Muscle of arm (tissue), 14 donors: ENCODE measurements at places on chromosomes 3 and 15.

GRCh38 chr15:92073044-92073785, 219.7 kb downstream of the SLCO3A1 start:
- DNase-seq, result no peak

GRCh38 chr3:161548301-161548700, 51.7 kb downstream of the OTOL1 start:
- DNase-seq, result peak; percentile 66

DNA sequence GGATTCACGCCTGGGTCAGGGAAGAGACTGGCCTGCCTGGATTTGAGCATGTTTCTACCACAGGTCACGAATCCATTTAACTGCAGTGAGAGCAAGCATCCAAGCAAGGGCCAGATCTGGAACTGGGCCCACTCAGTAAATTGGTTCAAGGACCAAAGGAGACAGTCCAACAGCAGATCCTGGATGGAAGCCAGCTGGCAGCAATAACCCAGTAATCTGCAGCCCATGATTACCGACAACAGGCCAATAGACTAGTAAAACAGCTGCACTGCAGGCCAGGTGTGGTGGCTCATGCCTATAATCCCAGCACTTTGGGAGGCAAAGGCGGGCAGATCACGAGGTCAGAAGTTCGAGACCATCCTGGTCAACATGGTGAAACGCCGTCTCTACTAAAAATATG, 11.8 kb downstream of the SAMD7 start:
- peak; percentile 24 for DNase-seq

GRCh38 chr3:106345353-106346027, 476.7 kb upstream of the CBLB start:
- no peak for DNase-seq

DNA sequence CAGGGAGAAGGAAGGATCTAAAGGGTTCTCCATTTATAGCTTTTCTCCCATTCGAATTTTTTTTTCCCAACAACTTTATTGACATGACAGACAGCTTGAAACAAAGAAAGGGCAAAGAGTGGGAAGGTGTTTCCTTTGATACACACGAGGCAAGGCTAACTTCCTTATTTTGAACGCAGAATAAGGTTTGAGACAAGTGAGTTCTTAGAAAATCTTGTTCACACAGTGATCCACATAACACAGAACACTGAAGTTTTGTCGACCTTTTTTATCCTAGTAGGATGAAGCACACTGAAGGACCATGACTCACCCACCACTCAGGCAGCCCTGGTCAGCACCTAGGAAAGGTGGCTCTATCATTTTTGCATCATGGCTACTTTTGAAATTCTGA, 425.8 kb upstream of the MDFIC2 start:
- no peak for DNase-seq

GRCh38 chr15:74265046-74265639, 29.0 kb downstream of the CCDC33 start:
- no peak for DNase-seq

GRCh38 chr3:65534805-65535204, 503.9 kb downstream of the MAGI1 start:
- no peak for DNase-seq

DNA sequence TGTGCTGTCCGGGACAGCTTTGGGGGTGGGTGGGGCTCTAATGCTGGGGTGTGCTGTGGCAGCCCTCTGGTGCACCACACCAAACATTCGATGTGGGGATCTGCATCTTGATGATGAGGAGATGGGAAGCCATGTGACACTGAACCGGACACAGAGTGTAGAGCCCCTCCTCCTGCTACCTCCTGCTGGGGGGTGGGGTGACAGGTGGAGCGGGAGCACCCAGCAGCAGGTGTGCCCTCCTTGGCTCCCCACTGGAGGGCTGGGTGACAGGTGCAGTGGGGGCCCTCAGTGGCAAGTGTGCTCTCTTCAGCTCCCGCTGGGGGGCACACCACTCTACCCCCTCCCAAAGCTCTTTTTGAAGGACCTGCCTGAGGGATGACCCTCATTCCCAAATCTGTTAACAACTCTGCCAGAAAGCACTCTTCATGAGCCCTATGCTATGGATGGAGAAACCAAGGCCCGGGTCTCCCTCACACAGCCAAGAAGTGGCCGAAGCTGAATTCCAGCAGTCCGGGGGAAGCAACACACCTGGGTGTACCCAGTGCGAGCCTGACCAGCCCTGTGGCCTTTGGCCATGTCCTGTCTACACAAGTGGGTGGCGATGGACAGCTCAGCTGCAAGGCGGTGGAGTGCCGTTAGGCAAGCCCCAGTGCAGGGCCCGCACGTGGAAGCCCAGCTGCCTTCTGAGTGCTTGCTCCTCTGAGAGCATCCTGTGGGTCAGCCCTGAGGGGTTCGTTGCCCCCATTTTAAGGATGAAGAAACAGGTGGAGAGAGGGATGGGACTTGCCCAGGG, 609 bp upstream of the UROC1 start:
- no peak for DNase-seq

DNA sequence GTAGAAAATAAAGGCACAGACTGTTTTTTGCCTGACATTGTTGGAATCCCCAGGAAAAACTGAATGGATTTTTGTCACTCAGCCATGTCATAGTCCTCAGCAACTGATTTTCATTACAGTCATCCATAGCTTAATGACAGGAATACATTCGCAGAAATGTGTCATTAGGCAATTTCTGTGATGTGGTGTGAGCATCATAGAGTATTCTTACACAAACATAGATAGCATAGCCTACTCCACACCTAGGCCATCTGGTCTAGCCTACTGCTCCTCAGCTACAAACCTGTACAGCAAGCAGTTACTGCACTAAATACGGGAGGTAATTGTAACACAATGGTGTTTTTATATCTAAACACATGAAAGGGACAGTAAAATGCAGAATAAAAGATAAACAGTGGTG, 34.4 kb upstream of the FBN1 start:
- no peak for DNase-seq

DNA sequence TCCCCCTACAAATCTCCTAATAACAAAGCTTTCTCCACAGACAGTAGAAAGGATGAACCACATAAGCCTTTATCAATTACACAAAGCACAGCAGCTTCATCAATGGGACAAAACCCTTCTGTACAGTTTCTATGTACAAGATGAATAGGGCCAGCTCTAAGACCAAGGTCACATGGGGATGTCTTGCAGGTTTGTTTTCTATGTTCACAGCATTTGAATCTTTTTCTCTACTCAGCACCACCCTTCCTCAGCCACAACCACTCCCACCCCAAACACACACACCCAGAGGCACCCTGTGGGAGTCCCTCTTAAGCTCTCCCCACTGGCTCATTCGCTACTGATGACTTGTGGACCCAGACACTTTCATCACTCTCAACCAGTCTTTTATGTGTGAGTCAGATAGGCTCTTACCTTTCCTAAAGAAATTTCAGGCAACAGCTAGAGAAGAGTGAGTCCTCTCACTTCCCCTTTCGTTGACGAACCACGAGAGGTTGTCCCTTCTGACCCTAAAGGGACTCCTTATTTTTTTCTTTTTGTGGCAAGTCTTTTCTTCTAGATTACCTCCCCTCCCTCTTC, 57.9 kb downstream of the ARHGAP31 start:
- DNase-seq, result no peak

DNA sequence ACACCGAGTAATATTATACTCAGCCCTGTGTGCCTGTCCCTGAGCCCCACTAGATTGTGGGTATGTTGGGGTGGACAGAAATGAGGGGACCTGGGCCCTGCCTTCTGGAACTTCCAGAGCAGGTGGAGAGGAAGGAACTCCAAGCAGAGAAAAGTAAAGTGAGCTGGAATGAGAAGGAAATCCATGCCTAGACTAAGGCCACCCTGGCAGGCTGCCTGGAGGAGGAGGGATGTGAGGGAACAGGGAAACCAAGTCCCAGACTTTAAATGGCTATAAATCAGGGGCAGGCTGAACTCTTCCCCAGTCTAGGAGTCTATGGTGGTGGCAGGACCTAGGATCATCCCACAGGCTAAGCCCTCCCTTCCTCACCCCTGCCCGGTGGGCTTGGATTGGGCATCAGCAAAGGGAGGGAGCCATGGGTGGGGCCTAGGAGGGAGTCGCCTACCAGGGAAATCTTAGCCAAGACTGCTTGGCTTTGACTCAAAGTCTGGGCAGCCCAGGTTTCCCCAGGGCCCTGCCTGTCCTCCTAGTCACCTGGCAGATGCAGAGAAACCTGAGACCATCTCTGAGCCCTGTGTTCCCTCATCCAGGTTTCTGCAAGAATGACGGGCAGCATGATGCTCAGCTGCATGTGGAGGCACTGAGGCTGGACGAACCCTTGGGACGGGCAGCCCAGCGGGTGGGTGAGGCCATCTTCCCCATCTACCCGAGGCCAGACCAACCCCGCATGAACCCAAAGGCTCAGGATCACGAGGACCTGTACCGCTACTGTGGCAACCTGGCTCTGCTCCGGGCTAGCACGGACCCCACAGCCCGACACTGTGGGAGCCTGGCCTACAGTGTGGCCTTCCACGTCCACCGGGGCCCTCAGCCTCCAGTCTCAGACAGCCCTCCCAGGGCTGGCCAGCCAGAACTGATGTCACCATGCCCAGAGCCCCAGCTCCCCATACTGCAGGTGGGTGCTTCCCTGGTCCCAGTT, 15.6 kb upstream of the STRA6 start:
- DNase-seq, result no peak

- no peak for DNase-seq
Observed at GRCh38 chr15:73168487-73168886, 116.2 kb downstream of the NEO1 start.

GRCh38 chr3:36784138-36784635, 19.8 kb upstream of the DCLK3 start:
- peak; percentile 58 for DNase-seq

DNA sequence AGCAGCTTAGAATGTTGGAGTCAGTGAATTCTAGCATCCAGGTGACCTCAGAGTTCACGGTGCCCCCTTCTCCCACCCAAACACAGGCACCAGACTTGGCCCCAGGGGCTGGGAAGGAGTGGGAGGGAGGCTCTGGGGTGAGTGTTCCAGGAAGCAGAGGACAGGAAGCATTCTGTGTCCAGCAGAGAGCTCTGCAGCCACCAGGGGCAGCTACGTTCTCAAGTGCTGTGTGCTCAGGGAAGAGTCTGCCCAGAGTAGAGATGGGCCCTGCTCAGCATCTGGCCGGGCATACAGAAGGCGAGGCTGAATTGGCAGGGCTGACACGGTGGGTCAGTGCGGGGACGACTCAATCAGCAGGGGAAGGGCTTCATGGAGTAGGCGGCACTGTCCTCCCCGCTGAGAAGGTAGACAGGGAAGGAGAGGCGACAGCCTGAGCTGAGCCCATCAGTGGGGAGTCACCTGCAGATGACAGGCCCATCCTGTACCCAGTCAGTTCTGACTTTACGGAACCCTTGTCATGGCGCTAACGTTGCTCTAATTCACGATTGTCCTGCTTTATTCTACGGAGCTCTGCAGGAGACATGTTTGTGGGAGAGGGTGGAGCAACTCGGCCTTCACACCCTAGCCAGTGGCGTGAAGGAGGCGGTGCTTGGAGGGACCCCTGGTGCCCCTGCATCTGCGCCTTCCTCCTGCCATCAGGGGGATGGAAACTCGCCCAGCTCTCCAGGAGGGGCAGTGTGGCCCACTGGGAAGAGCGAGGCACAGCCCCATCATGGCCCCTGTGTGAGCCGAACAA, 82.2 kb downstream of the C3orf70 start:
- DNase-seq, result no peak

DNA sequence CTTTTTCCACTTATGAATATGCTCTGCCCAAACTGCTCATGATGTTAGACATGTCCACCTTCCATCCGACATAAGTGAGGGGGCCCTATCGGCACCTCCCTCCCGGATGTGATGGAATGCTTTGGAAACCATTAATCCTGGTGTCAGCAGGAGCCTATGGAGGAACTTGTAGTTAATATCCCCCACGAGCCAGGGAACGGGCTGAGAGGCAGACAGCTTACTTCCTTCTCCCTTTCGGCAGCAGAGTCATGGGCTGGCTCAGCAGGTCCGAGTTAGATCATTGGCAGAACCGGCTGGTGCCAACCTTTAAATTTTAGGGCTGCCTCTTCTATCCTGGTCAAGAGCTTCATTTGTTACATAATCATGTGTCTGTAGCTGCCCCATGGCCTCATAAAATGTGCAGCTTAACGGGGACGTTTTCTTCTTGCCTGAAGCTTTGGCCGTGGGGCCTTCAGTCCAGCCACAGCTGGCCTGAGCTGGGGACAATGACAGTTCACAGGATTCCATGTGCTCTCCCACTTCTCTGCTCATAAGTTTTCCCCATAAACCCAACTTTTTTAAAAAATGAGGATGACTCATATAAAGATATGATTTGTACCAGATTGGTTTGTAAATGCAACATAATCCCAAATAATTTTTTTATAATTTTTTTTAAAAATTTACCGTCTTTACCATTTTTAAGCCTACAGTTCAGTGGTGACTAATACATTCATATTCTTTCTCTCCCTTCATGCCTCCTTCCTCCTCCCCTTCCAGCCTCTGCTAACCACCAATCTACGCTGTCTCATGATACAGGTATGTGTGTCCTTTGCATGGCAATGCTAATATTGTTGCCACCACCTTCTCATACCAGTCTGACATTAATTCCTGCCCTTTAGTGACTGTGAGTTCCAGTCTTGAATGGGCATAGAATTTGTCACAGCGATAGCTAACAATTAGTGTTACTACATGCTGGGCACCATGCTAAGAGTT, 62.2 kb upstream of the RGMA start:
- DNase-seq, result no peak

- DNase-seq, result no peak
Observed at GRCh38 chr15:39543651-39544050, 37.2 kb upstream of the THBS1 start.

DNA sequence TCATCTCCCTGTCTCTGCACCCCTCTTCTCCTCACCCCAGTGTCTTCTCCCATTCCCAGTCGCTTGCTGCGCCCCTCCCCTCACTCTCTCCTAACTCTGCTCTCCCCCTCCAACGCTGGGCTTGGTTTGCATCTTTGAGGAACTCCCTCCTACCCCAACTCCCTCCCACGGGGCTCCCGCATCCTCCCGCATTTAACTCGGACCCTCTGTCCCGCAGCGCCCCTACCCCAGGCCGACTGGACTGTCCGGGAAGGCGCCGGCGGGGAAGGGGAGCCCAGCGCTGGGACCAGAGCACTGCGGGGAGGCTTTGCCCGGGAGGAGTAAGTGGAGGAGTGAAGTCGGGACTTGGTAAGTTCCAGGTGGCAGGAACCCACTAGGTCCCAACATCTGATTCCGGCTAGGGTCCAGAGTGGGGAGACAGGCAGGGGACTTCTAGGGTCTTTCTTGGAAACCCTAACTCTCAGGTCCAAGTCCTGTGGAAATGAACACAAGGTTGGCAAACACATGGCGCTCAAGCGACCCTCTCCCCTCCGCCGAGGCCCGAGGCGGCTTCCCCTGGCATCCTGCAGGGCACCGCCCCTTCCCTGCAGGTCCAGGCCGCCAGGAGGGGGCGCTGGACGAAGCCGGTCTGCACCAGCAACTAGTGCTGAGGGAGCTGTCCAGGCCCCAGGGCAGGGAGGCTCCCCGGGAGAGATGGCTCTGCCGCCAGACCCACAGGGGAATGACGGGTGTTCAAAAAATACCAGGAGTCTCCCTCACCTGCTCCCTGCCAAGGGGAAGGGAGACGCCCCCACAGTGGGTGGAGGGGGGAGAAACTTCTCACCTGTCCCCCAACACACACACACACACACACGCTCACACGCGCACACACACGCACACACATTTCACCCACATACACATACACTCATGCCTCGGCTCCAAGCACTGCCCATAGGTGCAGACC, 53.2 kb downstream of the LHFPL4 start:
- DNase-seq, result peak; percentile 7

GRCh38 chr3:39378088-39378487, 5.1 kb upstream of the SLC25A38 start:
- DNase-seq, result no peak

- no peak for DNase-seq
Observed at GRCh38 chr15:52445954-52446353, 82.7 kb downstream of the MYO5A start.

- peak; percentile 9 for DNase-seq
Observed at GRCh38 chr3:159619341-159619885, 369.2 kb upstream of the IL12A start.
